Spinal cord (tissue), 10 donors: ENCODE measurements at places on chromosomes 3 and 15. TPM values are rescaled to one million over a fixed set of nuclear protein-coding genes. Genes with fewer than 3 reads are reported as not detected.
A peak's percentile ranks its signal among the peaks of the same experiment; 100 is the strongest.

BRPF1 gene
- total RNA-seq, result 18.9 TPM

DNA sequence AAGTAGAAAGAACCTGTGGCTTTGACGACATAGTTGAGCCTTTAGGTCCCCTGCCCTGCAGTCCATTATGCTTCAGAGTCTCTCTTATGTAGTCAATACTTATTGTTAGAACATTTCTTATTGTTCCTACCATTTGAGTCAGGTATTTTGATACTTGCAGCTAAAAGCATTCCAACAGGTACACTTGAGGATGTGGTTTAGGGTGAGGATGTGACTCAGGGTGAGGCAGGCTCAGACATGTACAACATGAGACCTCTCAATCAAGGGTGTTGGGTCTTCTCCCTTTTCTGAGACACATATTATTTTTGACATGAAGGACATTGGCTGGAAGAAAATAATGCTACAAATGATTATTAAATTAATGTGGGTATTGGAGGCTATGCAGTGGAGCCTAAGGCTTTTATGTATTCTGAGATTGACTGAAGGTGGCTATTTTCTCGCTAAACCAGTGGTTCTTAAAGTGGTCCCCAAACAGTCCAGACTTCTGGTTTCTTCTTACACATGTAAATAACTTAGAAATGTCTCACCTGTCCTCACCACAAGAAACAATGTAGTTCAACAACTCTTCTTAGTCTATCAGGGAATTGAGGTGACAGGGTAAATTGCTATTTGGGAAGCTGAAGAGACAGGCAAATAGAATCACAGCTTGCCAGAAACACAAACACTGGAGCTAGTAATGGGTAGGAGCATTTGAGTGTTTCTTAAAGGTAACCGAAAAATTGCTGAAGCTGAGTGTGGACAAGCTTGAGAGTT is 135.5 kb upstream of the ZPLD1 start:
- H3K27me3 ChIP-seq, result no peaks in the 10 kb centered on the region
- no peaks in the 10 kb centered on the region for H3K36me3 ChIP-seq
- no peak for DNase-seq

DNA sequence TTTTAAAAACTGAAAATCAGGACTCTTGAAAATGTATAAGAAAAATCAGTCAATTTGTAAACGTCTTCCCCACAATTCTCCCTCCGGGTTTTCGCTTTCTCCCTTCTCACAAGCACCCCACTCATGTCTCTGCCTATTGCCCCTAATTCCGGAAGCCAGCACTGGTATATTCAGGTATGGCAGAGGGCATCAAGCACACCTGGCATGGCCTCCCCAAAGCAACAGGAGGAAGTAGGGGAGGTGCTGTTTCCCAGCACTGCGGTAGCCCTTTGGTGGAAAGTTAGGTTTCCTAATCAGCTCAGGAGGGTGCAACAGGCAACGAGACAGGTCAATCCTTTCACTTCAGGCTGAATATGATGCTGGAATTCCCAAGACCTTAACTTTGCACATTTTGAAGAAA is 30.1 kb downstream of the LAMP3 start:
- peaks cover 2% of the 10 kb centered on the region for H3K27me3 ChIP-seq
- no peak for DNase-seq
- H3K36me3 ChIP-seq, result no peaks in the 10 kb centered on the region
- no peaks in the 10 kb centered on the region for H3K4me1 ChIP-seq
- H3K4me3 ChIP-seq, result no peak overlapping the region

- no peaks in the 10 kb centered on the region for H3K36me3 ChIP-seq
- no peak for DNase-seq
- peaks cover 3% of the 10 kb centered on the region for H3K4me1 ChIP-seq
- H3K27ac ChIP-seq, result no peak overlapping the region
- H3K4me3 ChIP-seq, result no peak overlapping the region
- no peaks in the 10 kb centered on the region for H3K27me3 ChIP-seq
Observed at GRCh38 chr15:58362262-58362922, 69.4 kb upstream of the LIPC start.

- H3K27me3 ChIP-seq, result no peaks in the 10 kb centered on the region
- H3K4me3 ChIP-seq, result peak overlapping the region; percentile 10
- H3K4me1 ChIP-seq, result peaks cover 8% of the 10 kb centered on the region
- DNase-seq, result no peak
- peak overlapping the region; percentile 12 for H3K27ac ChIP-seq
Observed at GRCh38 chr15:61091289-61091616, 137.8 kb downstream of the RORA start.

- H3K27me3 ChIP-seq, result no peaks in the 10 kb centered on the region
- no peak overlapping the region for H3K4me3 ChIP-seq
- H3K36me3 ChIP-seq, result peaks cover 5% of the 10 kb centered on the region
- H3K27ac ChIP-seq, result no peak overlapping the region
Observed at GRCh38 chr3:134487406-134487805, 1.5 kb downstream of the CEP63 start.

- no peak for DNase-seq
- no peaks in the 10 kb centered on the region for H3K4me1 ChIP-seq
- H3K27me3 ChIP-seq, result no peaks in the 10 kb centered on the region
- H3K36me3 ChIP-seq, result no peaks in the 10 kb centered on the region
- no peak overlapping the region for H3K4me3 ChIP-seq
Observed at GRCh38 chr3:63655519-63655918, 3.0 kb downstream of the SNTN start.

- peaks cover 7% of the 10 kb centered on the region for H3K4me1 ChIP-seq
- no peak for DNase-seq
- H3K36me3 ChIP-seq, result no peaks in the 10 kb centered on the region
- H3K27me3 ChIP-seq, result no peaks in the 10 kb centered on the region
- H3K27ac ChIP-seq, result no peak overlapping the region
Observed at GRCh38 chr3:39286771-39287170, 6.9 kb upstream of the CX3CR1 start.

DNA sequence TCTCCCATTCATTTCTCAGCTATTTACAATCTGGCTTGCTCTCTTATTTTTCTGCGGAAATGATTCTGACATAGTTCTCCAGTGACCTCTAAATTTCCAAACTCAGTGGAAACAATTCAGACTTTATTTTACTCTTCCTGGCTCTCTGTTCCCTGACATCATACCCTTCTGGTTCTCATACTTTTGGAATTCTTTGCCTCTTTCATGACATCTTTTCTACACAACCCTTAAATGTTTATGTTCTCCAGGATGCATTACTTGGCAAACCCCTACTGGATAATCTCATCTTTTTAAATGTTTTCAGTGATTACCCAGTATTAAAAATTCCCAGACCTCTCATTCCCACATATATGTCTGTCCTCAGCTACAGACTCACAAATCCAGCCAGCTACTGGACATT is 23.9 kb upstream of the PLSCR4 start:
- H3K4me3 ChIP-seq, result no peak overlapping the region
- no peaks in the 10 kb centered on the region for H3K27me3 ChIP-seq
- DNase-seq, result no peak
- H3K27ac ChIP-seq, result peak overlapping the region; percentile 88
- H3K4me1 ChIP-seq, result no peaks in the 10 kb centered on the region
- H3K36me3 ChIP-seq, result no peaks in the 10 kb centered on the region

DNA sequence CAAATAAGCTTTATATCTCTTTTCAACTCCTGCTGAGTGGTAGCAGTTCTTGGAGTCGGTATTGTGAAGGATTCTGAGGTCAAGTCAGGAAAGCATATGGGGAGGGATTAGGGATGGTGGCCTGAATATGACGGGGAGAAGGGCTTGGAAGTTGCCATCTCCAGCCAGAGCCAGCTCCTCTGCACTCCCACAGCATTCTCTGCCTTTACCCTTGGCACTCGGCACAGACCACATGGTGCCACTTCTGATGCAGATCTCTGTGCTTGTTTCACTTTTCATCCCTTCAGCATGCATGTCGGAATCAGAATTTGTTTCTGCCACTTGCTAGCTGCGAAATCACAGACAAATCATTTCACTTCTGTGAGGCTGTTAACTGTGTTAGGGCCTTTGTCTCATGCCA is 52.5 kb downstream of the RAB11A start:
- peaks cover 11% of the 10 kb centered on the region for H3K36me3 ChIP-seq
- no peak for DNase-seq
- no peak overlapping the region for H3K27ac ChIP-seq
- H3K4me1 ChIP-seq, result peaks cover 20% of the 10 kb centered on the region
- no peaks in the 10 kb centered on the region for H3K27me3 ChIP-seq

GRCh38 chr3:196311-197148 is at the start of gene CHL1:
Gene CHL1, plus strand, starts transcription at chr3:196763. Its CDS starts 123,014 bp downstream, at chr3:319777.
- no peaks in the 10 kb centered on the region for H3K27me3 ChIP-seq
- H3K4me3 ChIP-seq, result peak within 1 kb of the TSS; percentile 85
- no peak for DNase-seq
- H3K27ac ChIP-seq, result peak within 1 kb of the TSS; percentile 87
- no peaks in the 10 kb centered on the region for H3K36me3 ChIP-seq
- peaks cover 8% of the 10 kb centered on the region for H3K4me1 ChIP-seq
